ENCODE measurements at places on chromosomes 16 and 17. TPM values are rescaled to one million over a fixed set of nuclear protein-coding genes. Genes with fewer than 3 reads are reported as not detected.

GRCh38 chr17:7177191-7177953 is 1.8 kb downstream of the ASGR1 start:
- DNase-seq: peak; percentile 87

- no peak for DNase-seq
Observed at GRCh38 chr17:19569785-19570543, 36.3 kb downstream of the SLC47A1 start.

DNA sequence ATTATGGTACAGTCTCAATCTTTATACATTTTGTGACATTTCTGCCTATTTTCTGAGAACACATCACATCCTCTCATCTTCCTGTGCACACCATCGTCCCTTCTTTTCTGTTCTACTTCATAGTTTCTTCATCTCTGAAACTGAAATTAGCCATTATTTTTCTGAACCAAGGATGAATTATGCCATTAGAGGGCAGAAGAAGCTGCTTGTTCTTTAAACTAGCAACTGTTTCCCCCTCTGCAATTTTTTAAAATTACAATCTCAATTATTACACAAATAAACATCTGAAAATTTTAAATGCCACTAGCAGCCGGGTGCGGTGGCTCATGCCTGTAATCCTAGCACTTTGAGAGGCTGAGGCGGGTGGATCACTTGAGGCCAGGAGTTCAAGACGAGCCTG is 41.3 kb downstream of the RBBP6 start:
- peak; percentile 18 for DNase-seq

GRCh38 chr16:14109782-14110727 is 38.9 kb downstream of the MRTFB start:
- no peak for DNase-seq

- DNase-seq: no peak
Observed at GRCh38 chr16:54070789-54071343, 215.7 kb downstream of the IRX3 start.

DNA sequence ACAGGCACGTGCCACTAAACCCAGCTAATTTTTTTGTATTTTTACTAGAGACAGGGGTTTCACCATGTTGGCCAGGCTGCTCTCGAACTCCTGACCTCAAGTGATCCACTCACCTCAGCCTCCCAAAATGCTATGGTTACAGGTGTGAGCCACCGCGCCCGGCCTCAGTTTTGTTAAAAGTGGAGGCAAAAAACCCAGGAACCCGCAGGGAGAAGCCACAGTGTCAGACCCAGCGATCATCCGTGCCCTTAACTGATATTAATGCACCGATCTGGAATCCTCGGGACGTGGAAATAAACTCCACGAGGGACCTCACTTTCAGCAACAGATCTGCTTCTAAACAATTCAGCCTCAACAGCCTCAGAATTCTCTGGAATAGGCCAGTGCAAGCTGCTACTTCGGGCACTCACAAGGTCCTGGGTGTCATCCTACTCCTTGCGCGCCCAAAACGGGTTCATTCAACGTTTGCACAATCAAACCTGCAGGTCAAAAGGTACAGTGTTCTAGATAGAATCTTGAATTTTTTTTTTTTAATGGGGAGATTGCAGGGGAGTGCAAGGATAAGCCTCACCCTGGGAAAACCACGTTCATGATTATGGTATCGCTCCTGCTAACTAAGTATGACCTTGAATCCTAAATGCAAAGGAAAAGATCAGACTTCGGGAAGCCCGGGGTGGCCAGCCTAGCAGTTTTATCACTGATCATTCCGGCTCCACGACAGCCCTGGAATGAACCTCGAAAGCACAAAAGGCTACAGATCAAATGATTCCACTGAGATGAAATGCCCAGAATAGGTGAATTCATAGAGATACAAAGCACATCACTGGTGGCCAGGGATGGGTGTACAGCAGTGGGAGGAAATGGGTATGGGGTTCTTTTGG is 22.4 kb downstream of the LITAF start:
- no peak for DNase-seq

GRCh38 chr17:19709841-19710240 is 6.5 kb downstream of the SLC47A2 start:
- DNase-seq: no peak

- no peak for DNase-seq
Observed at GRCh38 chr16:3904875-3905274, 24.4 kb upstream of the CREBBP start.

DNA sequence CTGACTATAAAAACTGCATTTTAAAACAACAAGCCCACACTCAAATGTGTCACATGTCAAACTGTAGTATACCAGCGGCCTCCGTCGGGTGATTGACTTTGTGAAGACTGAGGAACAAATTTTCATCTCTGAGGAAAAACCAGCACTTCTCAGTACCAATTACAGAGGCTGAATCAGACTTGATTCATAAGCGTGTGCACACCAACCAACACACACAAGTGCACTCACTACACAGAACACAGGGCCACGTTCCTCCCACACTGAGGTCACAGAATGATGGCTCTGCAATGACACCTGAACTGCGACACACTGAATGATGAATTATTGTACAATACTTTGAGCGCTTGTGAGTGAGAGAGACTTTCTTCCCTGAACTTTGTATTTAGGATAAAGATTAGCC is 29.6 kb downstream of the XPO6 start:
- no peak for DNase-seq

- peak; percentile 96 for DNase-seq
Observed at GRCh38 chr17:43431714-43432523, 33.1 kb downstream of the ARL4D start.

DNA sequence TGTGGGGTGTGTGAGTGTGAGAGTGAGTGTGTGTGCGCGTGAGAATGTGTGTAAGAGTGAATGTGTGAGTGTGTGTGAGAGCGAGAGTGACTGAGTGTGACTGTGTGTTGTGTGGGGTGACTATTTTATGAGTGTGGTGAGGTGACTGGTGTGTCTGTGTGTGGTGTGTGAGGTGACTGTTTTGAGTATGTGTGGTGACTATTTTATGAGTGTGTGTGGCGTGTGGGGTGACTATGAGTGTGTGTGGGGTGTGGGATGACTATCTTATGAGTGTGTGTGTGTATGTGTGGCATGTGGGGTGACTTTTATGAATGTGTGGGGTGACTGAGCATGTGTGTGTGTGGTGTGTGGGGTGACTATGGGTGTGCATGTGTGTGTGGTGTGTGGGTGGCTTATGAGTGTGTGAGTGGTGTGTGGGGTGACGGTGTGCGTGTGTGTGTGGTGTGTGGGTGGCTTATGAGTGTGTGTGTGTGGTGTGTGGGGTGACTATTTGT is 152.9 kb upstream of the PLCG2 start:
- no peak for DNase-seq

GRCh38 chr16:81513204-81514040 is 68.8 kb downstream of the CMIP start:
- DNase-seq: peak; percentile 78

DNA sequence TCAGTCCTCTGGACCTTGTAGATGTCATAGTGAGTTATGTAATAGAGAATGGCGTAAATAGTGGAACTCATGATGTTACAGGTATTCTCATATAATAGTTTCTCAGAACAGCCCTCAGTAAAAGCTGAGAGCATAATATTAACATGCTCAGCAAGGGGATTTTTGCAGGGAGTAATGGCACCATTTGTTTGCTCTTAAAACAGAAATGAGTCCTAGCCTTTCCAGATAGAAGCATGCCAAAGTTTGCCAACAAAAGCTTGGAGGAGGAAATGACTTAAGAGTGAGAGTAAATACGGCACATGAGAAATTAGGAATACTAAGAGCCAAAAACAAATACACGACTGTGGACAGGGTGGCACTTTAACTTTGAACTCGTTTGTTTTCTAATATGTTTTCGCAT is 198.4 kb downstream of the ANKFN1 start:
- DNase-seq: no peak

DNA sequence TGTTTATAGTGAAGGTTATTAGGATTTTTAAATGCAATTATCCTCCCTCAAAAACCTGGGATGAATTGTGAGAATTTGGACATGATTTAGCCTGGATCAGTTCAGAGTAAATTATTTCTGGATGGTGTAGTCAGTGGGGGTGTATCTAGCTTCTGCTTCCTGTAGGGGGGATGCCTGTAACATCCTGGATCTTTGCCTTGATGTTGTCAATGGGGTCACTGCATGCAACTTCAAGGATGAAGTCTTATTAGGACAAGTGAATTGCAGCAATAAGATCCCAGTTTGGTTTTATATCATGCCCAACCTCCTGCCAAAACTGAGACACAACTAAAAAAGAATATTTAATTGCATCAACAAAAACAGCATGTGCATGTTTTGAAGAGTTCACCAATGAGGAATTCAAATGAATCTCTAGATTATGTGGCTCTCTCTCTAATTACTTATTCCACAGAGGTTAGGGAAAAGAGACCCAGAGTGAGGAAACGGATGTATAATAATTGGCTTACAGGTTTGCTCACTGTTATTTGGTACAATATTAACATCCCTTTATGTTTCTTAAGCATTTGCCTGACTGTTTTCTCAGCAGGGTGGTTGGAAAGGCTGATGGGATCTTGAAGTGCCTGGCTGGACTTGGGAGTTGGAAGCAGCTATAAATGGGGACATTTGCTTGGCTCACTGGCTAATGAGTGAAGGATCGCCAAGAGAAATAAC is 159.8 kb downstream of the HS3ST3B1 start:
- no peak for DNase-seq

- DNase-seq: no peak
Observed at GRCh38 chr16:27464626-27465482, 62.9 kb downstream of the IL21R start.

GRCh38 chr16:79072517-79072916 is 528.0 kb downstream of the MAF start:
- DNase-seq: no peak

DNA sequence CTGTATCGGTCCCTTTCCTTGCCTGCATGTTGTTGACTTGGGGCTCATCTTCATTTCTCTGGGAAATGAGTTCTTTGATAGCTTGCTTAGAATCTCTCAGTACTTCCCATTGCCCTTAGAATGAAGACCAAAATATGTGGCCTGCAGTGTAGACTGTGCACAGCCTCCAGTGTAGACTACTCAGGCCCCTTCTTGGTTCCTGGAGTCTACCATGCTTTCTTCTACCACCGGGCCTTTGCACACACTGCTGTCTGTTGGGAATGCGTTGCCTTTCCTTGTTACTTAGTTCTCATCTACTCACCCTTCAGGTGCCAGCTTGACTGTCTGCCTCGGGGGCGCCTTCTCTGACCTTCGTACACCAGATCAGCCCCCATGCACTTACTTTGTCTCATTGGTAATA is 82.0 kb downstream of the ABCC1 start:
- no peak for DNase-seq

DNA sequence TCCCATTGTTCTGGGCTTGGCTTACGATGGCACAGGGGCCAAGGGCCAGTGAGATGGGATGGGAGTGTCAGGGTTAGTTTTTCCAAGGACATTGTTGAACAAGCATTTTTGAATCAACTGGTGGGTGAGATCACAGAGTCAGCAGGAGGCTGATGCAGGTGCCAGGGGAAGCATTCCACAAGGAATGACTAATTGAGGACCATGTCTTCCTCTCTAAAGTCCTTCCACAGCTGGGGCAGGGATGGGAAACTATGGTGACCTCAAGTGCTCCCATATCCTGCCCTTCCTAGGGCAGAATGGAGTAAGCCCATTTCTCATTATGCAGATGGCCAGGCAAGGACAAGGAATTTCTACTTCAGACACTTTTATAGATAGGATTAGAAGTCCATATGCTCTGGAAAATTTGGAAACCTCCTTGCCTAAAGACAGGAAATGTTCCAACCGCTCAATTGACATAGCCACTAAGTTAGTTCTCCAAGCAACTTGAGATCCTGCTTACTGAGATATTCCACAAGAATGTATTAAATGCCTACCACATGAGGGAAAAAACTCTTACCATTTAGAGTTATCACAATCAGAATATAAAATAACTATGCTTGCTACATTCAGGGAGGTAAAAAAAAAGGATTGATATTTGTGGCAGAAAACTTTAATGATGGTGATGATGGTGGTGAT is 21.2 kb upstream of the ENGASE start:
- no peak for DNase-seq

- peak; percentile 76 for DNase-seq
Observed at GRCh38 chr17:8436169-8436843, 622 bp downstream of the NDEL1 start.

DNA sequence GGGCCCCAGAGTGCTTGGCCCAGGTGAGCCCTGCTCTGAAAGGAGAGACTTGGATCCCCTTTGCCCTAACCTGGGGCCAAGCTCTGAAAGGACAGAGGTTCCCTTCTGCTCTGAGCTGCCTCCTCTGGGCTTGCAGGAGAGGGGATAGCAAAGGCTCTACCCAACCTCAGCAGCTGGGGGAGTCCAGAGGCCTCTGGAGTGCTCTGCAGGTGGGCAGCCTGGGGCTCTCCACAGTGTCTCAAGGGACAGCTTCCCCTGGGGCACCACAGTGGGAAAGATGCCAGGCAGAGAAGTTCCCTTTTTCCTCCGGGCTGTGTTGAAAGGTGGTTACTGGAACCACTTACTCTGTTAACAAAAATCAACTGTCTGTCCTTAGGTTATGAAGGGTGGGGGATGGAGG is 48.2 kb upstream of the MGAT5B start:
- DNase-seq: no peak

The C17orf78 gene
- polyA plus RNA-seq: not detected

The PRRT2 gene
- polyA plus RNA-seq: 16.7 TPM
